ENCODE measurements at places on chromosomes 7 and 10.

DNA sequence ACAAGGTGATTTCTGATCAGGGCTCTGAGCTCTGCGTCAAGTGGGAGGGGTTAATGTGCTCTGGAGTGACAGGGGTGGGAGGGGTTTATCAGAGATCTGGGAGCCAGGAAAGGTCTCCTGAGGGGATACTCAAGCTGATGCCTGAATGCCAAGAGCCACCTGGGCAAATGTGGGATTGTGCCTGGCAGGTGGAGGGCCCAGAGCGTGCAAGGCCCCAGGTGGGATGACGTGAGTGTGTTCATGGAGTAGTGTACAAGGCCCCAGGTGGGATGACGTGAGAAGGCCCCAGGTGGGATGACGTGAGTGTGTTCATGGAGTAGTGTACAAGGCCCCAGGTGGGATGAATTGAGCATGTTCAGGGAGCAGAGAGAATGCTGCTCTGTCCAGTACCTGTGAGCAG, 610.3 kb downstream of the PTPRN2 start:
- no peak for DNase-seq

DNA sequence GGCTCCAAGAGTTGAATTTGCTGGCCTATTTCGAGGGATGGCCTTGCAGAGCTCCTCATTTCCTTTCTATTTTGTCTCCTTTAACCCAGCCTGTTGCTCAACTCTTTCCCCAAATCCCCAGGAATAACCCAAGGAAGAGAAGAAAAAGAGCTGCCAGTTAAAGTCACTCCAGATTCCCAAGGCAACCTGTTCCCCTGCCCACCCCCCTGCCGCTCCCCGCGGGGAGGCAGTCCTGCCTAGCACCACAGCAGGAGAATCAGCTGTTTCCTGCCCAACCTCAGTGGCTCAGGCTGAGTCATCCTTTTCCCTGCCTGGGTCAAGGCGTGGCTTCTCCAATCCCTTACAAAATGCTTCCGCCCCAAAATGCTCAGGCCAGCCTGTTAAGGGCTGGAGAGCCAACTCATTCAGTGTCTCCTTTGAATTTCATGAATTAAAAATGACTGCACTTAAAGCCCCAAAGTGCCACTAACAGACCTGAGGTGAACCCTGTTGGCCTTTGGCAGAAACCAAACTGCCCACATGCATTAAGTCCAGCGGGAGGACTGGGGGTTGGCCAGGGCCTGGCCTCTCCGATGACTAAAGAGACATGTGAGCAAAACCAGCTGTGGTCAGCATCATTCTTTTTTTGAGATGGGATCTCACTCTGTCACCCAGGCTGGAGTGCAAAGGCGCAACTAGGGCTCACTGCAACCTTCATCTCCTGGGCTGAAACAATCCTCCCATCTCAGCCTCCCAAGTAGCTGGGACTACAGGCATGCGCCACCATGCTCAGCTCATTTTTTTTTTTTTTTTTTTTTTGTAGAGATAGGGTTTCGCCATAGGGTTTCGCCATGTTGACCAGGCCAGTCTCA, 83.2 kb upstream of the KIF5B start:
- DNase-seq, result peak; percentile 83

GRCh38 chr10:98029149-98030092, 1.0 kb downstream of the CRTAC1 start:
- peak; percentile 39 for DNase-seq

DNA sequence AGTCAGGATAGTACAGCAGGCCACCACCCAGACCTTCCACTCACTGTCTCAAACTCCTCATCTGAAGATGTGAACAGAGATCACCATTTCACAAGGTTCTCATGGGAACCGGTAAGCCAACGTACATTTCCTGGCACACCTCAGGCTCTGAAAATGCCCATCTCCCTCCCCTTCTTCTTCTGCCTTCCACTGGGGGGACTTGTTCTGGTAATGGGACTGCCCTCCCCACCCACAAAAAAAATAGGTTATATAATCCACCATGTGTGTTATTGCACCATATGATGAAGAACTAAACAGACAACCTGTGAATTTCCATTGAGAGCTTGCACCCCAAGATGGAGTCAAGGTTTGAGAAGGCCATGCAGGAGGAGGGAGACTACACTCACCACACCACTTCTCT, 42.1 kb upstream of the IKZF1 start:
- no peak for DNase-seq

- DNase-seq, result no peak
These were observed 435.6 kb upstream of the NFE2L3 start for GRCh38 chr7:25716421-25716820.

- DNase-seq, result peak; percentile 5
These were observed 5.7 kb upstream of the TNRC18 start for GRCh38 chr7:5429253-5429856.

DNA sequence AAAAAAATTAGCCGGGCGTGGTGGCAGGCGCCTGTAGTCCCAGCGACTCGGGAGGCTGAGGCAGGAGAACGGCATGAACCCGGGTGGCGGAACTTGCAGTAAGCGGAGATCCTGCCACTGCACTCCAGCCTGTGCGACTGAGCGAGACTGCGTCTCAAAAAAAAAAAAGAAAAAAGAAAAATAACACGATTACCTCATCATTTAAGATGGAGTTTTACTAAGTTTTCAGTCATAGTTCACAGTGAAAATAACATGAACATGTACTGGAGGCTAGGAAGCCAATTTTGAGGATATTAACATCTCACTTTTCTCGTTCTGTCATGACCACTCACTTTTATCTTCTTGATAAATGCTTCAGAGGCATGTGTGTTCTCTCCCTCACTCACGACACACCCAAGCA, 3.1 kb upstream of the RUNDC3B start:
- no peak for DNase-seq

DNA sequence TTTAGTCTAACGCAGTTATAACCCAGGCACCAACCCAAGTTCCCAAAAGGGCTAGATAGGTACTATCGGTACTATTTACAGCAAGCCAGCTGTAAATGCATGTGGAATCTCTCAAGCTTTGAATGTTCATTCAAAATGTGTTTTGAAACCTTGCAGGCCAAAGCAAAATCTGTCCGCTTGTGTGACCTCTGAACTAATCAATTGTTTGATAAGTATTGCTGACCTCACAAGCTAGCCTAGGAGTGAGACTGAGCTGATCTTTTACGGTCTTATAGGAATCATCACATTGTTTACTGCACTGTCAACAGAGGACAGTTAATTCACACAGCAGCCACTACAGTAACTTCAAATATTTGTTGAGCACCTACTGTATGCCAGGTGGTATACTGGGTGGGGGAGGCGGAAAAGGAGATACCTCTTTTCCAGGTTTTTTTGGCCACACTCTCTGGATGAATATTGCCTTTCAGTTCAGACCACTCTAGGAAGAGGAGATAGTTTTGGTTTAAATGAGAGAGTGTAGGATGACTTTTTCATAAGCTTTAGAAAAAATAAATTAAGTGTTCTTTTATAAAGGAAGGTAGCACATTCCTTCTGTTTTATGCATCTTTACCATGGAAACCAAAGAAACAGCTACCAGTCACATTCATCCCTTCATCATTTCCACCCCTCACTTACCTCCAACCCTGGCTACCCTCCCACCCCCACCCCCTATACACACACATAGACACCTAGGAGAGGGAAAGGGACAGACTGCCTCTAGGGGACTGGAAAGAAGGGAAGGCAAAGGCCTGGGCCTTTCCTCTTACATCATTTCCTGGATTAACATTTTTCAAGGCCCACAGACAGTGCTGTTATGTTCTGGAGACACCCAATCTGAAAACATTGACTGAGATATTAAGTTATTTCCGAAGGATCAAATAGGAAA, 2.4 kb downstream of the PAPSS2 start:
- no peak for DNase-seq

- DNase-seq, result no peak
These were observed 22.2 kb downstream of the DNAJB12 start for GRCh38 chr10:72332423-72333111.

GRCh38 chr7:13834328-13834761, 155.1 kb downstream of the ETV1 start:
- DNase-seq, result no peak

DNA sequence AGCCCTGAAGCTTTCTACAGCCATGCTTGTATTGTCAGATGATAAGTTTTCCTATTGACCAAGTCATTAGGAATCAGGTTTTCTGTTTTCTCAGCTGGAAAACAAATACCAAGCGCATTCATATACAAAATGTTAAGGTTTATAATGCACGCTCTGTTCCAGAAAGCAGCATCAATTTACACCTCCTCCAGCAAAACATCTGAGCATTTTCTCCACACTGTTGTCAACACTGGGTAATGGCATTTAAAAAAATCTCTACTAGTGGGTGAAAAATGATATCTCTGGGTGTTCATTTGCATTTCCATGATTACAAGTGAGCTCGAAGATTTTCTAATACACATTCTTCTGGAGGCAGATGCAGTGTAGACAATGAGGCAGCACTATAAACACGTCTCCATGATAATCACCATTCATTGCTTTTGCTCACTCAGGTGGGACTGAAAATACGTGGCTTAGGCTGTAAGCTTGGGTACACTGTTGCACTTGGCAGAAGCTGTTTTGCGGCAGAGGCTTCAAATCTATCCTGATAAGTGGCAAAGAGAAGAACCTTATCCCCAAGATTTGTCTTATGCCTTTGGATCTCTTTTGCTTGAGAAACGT, 114.8 kb upstream of the PLPP4 start:
- DNase-seq, result no peak

DNA sequence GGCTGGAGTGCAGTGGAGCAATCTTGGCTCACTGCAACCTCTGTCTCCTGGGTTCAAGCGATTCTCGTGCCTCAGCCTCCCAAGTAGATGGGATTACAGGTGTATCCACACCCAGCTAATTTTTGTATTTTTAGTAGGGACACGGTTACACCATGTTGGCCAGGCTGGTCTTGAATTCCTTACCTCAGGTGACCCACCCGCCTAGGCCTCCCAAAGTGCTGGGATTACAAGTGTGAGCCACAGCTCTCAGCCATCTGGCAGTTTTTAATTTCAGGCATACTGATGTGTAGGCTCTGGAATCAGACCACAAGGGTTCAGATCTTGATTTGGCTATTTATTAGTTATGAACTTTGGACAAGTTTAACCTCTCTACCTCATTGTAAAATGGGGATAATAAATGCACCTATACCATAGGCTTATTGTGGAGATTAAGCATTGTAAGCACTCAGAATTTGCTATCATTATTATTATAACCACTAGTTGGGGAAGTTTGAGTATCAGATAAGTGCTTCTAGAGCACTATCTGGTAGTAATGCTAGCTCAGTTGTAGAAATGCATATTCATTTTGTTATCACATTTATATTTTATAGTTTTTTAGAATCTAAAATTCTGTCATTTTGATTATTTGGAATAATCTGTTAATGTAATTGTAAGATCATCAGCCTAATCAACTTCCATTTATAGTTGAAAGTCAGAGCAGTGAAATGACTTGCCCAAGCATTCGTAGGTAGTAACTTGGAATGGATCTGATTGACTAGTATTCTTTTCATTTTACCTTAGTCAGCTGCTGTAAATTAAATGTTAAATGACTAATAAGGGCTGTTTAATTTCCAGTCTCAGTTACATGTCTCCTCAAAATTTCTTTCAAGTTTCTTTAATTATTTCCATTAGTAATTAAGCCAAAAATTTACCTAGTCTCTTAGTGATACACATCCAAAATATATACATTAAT, 22.5 kb downstream of the KMT2E start:
- DNase-seq, result no peak

DNA sequence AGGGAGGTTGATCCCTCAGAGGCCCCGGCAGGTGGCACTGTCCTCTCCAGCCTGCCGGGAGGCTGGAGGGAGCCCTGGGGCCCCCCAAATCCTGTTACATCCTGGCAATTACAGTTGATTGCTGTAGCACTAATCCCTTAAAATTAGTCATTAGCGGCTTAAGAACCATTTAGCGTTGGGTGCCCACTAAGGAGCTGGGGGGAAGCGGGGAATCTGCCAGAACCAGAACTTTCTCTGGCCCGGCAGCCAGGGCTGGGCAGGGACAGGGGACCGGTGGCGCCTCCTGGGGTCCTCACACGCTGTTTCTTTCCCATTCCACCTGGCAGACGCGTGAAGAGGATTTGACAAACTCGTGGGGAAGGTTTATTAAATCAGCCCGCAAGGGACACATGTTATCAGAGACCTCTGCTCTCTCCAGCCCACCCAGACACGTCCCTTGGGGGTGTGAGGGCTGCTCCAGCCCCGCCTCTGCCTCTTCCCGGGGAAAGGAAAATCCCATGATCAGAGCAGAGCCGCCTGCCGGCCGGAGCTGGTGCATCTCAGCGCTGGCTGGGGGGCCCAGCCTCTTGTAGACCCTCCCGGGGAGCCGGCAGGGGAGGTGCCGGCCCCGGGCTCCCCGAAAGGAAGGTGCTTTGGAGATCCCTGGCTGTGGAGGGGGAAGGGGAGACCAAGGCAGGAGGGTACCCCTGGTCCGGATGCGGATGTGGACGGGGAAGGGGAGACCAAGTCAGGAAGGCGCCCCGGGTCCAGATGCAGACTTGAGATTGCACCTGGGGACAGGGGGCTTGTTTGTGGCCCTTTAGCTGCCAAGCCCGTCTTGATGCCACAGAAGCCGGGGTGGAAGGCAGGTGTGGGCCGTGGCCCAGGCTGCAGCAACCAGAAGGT, 142.7 kb downstream of the ELFN1 start:
- peak; percentile 70 for DNase-seq

DNA sequence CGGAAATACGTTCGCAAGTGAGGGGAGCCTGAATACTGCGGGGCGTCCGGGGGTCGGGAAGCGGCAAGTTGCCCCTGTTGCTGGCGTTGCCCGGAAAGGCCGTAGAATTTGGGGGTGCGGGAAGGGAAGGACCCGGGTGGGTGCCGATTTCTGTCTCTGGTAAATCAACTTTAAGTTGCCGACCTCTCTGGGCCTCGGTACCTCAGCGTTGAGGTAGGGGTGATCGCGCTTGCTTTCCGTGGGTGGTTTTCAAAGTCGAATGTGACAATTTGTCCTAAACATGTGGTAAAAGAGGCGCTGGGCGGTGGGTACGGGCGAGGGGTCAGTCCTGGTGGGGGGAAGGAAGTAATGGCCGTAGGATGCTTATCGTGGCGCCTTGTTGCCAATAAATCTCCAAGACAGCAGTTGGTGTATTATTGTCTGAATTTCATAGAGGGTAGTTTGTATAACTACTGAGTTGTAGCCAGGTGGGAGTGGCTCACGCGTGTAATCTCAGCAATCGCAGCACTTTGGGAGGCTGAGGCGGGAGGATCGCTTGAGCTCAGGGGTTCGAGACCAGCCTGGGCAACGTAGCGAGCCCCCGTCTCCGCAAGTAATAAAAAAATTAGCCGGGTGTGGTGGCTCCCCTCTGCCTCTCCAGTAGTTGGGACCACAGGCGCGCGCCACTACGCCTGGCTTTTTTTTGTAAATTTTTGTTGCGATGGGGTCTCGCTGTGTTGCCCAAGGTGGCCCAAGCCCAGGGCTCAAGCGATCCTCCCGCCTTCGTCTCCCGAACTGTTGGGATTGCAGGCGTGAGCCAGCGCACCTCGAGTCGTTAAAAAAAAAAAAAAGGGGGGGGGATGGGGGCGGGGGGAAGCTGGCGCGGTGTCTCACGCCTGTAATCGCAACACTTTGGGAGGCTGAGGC, 644 bp downstream of the BUD23 start:
- no peak for DNase-seq

DNA sequence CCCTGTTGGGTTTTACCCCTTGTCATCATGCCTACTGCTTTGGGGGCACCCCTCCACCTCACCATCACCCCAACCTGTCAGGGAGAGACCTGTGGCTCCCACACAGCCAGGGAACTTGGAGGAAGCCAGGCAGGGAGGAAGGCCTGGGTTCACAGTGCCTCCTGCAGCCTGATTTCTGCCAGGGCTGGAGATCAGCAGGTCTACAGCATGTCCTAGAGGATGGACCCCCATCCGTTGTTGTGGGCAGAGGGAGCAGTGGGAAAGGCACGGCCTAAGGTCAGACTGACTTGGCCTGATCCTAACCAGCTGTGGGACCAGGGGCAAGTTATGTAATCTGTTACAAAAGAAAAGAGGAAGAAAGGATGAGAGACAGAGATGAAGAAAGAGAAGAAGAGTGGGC, 28.2 kb downstream of the ZCCHC24 start:
- DNase-seq, result no peak
